ENCODE measurements at places on chromosomes 7 and 10.

DNA sequence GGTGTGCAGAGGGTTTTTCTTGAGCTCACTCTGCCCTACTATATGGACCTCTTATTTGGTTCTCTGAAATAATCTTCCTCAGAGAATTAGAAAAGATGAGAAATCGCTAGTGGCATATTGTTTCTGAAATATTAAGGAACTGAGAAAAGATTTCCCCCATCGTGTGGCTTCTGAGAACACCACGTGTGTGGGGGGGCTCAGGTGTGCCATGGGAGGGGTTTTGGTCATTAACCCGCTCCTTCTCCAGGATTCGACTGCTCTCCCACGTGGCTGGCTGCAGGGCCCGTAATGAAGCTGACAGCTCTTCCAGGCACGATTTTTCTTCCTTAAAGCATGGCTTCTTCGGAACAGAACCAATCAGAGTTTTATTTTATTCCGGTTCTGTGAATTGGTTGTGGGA lies 67.7 kb downstream of the XRCC2 start:
- no peak for DNase-seq

DNA sequence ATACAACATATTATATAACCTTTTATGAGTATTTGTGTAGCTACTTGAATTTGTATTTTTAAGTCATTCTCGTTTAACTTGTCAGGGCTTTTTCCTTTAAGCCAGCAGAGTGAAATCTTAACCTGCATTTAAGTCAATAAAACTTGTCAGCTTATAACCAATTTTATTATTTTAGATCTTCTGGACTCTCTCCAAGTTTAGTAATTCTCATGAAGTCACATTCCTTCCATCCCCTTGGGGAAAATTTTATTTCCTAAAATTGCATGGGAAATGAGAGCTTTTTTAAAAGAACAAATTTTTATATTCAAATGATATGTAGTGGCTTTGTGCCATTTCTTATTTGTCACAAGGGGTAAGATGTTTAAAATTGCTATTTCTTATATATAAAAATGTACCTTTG lies 74.0 kb downstream of the SEPTIN7 start:
- no peak for DNase-seq

- DNase-seq: no peak
Observed at GRCh38 chr7:7773334-7774309, 55.2 kb upstream of the RPA3 start.

DNA sequence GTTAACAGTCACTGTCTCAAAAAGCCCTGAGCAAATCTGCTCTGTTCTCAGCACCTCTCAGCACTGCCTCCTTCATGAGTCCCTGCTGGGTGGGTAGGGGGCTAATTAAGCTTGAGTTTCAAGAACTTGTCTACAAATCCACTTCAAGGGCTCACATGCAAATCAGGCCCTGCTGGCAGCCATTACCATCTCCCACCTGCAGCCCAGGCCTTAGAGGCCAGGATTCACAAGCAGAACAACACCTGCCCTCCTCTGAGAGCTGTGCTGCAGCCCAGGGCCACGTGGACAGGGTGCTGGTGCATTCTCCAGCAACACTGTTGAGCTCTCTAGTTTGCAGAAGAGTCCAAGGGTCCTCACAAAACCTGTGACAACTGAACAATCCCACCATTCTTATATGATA lies 119.2 kb downstream of the DPP6 start:
- DNase-seq: no peak

DNA sequence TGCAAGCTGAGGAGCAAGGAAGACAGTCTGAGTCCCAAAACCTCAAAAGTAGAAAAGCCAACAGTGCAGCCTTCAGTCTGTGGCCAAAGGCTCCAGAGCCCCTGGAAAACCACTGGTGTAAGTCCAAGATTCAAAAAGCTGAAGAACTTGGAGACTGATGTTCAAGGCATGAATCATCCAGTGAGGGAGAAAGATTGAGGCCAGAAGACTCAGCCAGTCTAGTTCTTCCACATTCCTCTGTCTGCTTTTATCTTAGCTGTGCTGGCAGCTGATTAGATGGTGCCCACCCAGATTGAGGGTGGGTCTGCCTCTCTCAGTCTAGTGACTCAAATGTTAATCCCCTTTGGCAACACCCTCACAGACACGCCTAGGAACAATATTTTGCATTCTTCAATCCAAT lies 20.1 kb upstream of the MDFIC start:
- no peak for DNase-seq

DNA sequence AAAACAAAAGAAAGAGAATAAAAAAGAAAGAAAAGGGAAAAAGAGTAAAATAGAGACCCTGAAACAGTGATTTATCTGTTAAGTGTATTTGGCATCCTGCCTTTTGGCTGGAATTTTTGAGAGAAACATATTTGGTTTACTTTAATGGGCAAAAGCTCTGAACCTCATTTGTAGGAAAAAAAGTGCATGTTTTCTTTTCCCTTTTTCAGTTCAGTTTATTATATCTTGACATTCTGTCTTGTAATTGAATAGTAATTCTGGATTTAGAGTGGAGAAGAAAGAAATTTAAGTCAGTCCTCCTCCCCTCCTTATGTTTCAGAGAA lies 69.5 kb downstream of the ARID5B start:
- no peak for DNase-seq

- DNase-seq: no peak
Observed at GRCh38 chr10:12975266-12975665, 26.2 kb downstream of the CCDC3 start.

DNA sequence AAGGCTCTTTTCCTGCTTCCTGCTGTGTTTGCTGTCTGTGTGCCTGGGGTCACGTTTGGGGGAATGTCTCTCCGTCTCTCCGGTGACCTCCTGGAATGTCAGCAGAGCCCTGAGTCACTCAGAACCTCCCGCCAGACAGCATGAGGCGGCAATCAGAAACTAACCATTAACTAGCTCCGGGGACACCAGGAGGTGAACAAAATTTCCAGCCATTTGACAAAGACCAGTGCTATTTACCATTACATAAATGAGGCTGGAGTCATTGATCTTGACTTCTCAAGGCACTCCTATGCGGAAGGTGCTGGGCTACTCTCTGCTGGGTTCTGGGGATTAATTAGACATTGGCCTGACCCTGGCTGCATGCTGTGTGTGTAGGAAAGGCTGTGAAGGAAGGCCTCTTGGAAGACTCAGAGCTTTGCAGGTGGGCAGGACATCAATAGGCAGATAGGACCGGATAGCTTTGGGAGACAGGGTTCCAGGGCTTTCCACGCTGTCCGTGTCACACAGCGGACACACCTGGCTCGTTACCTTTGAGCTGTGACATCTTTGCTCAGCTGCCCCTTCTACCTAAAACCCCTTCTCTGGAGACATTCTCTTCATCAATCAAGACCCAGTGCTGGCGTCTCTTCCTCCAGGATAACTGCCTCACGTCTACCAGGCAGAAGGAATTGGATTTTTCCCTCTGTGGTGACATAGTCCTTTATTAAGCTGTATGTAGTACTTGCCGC lies 77.0 kb downstream of the PFKFB3 start:
- no peak for DNase-seq

DNA sequence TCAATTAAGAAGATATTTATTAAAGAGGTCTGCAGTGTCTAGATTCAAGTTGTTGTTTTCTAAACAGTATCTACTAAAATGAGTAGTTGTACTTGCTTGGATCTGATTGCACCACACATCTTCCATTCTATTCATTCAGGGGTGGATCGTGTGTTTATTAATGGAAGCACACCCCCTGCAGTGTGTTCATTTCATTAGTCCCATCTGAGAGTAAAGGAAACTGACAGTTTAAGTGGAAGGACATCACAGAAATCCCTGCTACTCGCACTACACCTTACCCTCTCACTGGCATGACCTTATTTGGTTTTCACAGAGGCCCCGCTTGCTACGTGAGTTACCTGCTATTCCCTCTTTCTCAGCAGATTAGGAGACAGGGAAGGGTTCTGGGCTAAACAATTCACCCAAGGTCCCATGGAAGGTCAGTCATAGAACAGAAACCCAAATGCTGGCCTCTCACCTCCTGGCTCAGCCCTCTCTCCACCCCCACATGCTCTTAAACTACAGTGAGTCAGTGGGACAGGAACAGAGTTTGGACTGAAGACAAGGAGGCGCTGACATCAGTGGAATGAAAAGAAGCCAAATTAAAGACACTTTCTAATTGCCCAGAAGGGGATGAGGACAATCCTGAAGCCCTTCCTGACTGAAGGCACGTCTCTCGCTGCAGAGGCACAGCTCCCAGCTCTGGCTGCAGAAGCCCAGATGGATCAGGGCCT lies 369.2 kb upstream of the NRP1 start:
- DNase-seq: no peak

DNA sequence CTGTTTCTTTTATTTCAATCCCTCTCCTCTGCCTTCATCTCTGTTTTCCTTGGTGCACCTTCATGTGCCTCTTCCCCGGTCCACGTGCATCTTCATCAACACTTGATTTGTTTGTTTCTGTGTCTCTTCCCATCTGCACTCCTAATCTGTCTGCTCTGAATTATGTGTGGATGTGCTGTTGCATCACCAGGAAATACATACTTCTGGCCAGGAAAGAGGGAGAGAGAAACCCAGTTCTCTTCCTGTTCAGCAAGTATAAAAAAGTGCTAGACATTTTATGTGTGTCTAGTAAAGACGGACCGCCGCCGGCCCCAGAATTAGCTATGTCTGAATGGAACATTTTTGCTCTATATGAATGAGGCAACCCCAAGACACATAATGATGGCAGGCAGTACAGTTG lies 93.8 kb downstream of the CALD1 start:
- no peak for DNase-seq

- no peak for DNase-seq
Observed at GRCh38 chr10:11197266-11197712, 179.6 kb downstream of the CELF2 start.

DNA sequence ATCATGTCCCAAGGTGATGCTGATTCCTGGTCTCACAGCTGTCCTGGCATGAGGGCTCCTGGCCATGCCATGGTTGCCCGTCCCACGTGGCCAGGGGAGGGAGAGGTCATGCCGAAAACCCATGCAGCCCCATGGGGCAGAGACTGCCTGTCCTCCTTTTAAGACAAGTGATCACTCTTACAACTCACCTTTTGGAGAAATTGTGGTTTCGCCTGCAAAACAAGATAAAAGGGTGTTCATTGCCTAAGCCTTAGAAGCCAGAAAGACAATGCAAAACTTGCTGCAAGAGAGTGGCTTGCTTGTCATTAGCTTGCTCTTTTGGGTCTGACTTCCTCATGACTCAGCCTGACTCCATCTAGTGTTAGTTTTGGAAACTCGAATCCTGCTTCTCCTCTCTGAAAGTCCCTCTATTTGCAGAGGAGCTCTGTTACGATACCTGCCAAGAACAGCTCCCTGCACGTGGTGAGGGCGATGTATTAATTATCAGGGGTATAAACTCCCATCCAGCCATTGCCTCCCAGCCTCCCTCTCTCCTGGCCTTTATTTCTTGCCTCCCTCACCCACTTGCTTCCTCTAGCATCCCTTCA lies 26.7 kb downstream of the TMEM273 start:
- DNase-seq: no peak

DNA sequence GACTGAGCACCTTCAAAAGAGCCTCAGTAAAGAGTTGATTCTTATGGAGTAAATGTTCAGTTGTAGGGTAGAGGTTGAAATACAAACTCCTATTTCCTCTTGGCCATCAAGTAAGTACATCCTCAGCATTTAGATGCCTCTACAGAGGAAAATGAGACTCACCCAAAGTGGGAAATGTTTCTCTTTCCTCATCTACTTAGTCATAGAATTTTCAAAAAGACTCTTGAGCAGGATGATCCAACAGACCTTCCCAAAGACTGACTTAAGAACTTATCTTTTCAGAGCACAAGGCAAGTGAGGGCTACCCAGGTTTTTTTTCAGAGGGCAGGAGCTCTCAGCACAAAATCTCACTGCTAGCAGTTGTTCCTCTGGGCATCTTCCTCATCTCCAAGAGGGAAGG lies 449.1 kb downstream of the KCNMA1 start:
- DNase-seq: no peak
